ENCODE measurements at places on chromosomes 4 and X. TPM values are rescaled to one million over a fixed set of nuclear protein-coding genes. Genes with fewer than 3 reads are reported as not detected.

DNA sequence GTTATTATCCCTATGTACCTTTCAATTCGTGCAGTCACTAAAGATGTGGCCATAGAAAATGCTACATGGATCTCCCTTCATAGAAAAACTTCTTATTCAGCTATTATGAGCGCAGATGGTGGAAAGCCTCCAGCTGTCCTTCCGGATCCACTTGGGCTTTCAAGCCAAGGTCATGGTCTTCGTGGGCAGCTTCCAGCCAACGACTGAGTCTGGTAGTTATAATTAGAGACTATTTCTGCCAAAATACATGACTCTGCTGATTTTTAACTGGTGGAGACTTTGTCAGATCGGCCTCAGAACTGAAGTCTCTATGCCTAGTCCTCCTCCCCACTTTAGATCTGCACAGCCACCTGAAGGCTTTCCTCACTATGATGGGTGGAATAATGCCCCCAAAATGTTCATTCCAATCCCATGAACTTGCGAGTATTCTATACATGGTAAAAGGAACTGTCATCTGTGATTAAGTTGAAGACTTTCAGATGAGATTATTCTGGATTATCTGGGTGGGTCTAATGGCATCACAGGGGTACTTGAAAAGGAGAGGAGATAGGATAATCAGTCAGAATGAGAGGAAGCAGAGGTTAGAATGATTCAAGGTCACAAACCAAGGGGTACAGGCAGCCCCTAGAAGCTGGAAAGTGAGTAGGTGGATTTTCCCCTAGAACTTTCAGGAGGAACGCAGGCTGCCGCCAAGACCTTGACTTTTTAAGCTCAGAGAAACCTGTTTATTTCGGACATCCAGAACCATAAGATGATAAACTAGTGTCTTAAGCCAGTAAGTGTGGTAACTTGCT lies 171.1 kb upstream of the CXCL13 start:
- DNase-seq = no peak

The DDIT4L gene
- 2.7 TPM for polyA plus RNA-seq

- DNase-seq = peak; percentile 31
These were observed 185.7 kb downstream of the UNC5C start for GRCh38 chr4:95362906-95363558.

- no peak for DNase-seq
These were observed 38.3 kb upstream of the MAPK10 start for GRCh38 chr4:86398187-86398586.

The MXRA5 gene
- 11.2 TPM for polyA plus RNA-seq

GRCh38 chr4:140706665-140707064 lies 49.5 kb downstream of the TBC1D9 start:
- DNase-seq = no peak

GRCh38 chrX:26822448-26822847 lies 606.5 kb downstream of the MAGEB5 start:
- DNase-seq = no peak

The GYG2 gene
- 11.2 TPM for polyA plus RNA-seq

The ARMCX6 gene
- polyA plus RNA-seq = 68.4 TPM

GRCh38 chr4:166257891-166258290 lies 384.9 kb downstream of the TLL1 start:
- no peak for DNase-seq

The NHS gene
- 15.5 TPM for polyA plus RNA-seq

The BDH2 gene
- 187 TPM for polyA plus RNA-seq

The DSPP gene
- polyA plus RNA-seq = not detected

GRCh38 chr4:3458371-3458770 lies 4.7 kb upstream of the DOK7 start:
- no peak for DNase-seq

DNA sequence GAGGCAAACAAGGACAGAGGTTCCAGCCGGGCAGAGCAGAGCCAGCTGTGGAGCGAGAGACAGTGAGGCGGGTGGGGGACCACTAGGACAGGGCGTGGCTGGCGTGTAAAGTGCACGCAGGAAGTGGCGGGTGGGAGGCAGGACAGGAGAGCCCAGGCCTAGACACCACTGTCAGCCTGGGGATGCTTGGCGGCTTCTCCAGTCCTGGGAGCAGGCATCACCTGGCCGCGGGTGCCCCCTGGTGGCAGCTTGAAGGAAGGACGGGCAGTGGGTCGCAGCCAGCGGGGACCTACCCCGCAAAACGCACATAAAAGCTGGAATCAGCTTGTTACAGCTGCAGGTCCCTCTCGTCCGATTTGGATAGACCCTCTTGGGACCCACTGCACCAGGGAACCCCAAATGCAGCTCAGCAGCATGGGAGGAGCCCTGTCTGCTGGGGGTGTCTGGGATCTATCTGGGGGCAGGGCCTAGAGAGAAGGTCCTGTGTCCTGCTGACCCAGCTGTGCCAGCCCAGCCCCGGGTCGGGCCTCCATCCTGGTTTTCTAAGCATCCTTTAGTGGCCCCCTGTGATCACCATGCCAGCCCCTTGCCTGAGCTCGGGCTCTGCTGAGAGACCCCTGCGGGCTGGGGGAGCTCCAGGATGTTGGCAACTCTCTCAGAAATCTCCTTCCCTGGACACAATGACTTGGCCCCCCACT lies 57.7 kb downstream of the WFS1 start:
- peak; percentile 35 for DNase-seq

DNA sequence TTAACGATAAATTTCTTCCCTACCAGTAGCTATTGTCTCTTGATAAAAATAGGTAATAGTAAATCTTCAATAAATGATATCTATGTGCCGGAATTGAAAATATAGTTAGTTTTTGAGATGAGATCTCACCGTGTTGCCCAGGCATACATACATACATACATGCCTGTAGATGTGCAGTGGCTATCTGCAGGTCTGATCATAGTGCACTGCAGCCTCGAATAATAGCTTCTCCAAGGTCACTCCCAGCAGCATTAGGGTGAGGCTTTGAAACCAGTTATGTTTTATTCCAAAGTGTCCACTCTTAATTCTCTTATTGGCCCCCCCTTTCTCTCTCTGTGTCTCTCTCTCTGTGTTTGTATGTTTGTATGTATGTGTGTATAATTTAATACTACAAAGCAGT lies 37.5 kb downstream of the ZFX start:
- DNase-seq = no peak

The XG gene
- polyA plus RNA-seq = 0.26 TPM

The OPRPN gene
- not detected for polyA plus RNA-seq

- DNase-seq = no peak
These were observed 89.6 kb downstream of the SORCS2 start for GRCh38 chr4:7281691-7282665.

DNA sequence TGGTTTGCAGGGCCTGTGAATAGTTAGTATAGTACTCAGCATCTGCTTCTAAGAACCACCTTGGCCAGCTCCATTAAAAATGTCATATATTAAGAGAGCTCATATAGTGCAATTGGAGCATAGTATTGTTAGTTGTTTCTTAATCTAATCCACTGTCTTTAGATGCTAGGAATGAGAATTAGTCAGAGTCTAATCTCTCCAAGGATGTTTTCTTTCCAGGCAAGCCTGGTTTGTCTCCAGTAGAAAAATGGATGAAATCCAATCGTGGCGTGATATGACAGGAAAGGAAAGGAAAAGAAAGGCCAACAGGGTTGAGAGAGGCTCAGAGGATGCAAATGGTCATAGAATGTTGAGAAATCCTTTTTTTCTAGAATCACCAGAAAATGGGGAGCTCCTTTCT lies 15.0 kb upstream of the TMEM164 start:
- DNase-seq = no peak

The PDE6B gene
- 43.4 TPM for polyA plus RNA-seq

The SPINK2 gene
- not detected for polyA plus RNA-seq

The LIMCH1 gene
- polyA plus RNA-seq = 98.2 TPM

DNA sequence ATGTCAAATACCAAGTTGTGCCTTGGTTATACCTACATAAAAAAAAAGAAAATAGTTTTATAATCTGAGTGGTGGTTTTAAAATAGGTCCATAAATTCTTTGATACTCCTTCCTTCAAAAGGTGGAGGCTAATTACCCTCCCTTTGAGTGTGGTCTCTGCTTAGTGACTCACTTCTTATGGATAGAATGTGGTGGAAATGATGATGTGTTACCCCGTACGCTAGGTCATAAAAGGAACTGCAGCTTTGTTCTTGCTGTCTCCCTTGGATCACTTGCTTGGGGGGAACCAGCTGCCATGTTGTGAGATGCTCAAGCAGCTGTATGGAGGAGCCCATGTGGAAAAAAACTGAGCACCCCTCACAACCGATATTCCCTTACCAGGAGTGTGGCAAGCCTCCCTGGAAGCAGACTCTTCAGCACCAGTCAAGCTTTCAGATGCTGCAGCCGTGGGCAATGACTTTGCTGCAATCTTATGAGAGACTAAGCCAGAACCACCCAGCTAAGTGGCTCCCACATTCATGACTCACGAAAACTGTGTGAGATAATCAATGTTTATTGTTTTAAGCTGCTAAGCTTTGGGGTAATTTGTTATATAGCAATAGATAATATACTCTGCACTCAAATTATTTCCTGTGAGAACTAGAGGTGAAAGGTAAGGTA lies 195.0 kb upstream of the GATB start:
- no peak for DNase-seq

The NXT2 gene
- 16.0 TPM for polyA plus RNA-seq

DNA sequence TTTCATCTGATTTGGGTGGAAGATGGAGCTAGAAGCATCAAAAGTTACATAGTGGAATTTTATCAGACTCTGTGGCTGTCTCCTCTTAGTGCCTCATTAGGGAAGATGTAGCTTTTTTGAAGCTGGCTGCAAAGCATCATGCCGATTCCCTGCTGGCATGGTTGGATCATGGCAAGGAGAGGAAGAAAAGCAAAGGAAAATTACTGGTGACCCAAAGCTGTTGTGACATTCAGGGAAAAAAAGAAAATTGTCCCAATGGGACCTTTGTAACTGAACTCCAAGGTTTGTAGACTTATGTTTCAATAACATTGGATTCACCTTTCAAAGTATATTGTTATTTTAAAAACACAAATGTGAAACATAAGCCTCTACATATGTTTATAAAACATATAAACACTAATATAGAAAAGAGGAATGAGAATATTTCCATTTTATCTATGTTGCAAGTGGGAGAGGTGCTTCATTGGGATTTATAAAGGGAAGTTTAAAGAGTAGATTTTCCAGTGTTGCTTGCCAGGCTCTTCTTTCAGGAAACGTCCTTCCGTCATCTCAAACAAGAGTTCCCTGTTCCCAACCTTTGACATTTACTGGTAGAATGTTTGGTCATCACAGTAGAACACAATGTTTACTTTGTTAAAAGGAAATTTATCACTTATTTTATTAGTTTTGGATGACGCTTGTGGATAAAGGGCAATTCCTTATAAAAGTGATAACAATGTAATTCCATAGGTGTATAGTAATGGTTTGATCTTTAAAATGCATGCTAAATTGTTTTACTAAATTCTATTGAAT lies 190.1 kb upstream of the GPRIN3 start:
- DNase-seq = no peak

- no peak for DNase-seq
These were observed 51.9 kb upstream of the INTU start for GRCh38 chr4:127580891-127581290.

DNA sequence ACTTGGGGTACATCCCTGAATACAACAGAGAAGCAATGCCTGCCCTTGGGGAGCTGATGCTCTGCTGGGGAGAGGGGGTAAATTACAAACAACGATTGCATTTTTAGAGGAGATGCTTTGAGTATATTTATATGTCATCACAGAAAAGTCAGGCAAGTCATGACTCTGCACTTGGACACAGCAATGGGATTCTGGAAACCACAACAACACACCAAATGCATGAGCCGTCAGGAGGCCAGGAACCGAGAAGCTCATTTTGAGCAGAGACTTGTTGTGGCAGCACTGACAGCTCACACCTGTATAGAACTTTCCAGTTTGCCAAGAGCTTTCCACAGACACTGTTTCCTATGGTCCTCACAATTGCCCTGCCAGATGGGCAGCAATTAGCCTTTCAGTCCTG lies 113.2 kb upstream of the RBPJ start:
- DNase-seq = no peak

DNA sequence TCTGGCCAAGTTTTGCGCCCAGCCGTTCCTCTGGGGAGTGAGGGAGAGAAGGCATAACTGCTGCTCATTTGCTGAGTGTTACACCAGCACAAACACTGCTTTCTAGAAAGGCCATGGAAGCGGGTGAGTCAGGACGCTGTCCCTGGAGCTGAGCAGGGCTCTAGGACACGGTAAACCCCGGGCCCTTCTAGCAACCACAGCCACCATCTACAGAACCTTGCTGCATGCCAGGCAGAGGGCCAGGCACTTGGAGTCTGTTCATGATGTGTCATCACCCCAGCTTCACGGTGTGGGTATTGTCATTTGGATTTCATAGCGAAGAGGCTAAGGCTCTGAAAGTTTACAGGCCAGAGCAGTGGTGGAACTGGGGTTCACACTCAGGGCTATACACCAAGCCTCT lies 31.8 kb upstream of the C4orf50 start:
- no peak for DNase-seq

- no peak for DNase-seq
These were observed 8.4 kb upstream of the MAN2B2 start for GRCh38 chr4:6566391-6567190.

DNA sequence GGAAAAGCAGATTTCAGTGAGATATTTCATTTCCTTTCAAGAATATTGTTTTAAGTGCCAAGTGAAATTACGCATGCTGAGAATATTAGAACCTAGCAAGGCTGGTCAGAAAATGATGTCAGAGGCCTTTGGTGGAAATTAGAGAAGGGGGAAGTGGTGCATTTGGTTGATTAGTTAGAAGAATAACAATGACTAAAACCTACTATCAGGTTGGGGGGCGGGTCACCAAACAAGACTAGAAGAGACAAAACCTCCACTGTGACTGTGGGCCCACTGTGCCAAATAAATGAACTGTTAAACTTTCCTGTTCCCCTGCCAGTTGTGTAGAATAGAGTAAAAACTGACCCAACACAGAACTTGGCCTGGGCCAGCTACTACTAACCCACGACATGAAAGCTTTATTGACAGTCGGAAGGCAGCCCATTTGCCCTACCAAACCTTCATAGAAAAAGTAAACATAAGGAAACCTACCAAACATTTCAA lies 2.9 kb downstream of the RAPGEF2 start:
- DNase-seq = no peak

DNA sequence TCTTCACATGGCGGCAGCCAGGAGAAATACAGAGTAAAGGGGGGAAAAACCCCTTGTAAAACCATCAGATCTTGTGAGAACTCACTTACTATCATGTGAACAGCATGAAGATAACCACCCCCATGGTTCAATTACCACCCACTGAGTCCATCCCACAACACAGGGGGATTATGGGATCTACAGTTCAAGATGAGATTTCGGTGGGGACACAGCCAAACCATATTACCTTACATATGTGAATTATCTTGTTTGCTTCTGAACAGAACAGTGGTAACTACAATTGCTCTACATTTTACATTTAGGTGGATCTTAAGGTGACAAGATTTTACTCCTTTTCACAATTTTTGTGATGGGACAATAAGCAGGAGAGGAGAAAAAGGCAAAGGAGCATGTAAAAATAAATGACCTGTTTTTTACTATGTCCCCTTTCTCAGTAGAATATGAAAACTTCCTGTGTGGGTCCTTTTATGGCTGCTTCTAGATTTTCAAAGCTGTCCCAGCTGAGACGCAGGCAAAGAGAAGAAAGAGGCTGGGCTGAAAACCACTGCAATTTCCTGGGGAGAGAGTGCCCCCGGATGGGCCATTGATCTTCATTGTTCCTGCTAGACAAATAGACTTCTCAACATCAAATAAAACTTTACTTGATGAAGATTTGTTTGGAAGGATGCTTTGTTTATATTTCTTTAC lies 45.9 kb upstream of the PGM2 start:
- no peak for DNase-seq
